ENCODE measurements at places on chromosomes 13 and 19.
A peak's percentile ranks its signal among the peaks of the same experiment; 100 is the strongest.

- DNase-seq = no peak
Observed at GRCh38 chr13:60175571-60175970, 11.8 kb upstream of the DIAPH3 start.

DNA sequence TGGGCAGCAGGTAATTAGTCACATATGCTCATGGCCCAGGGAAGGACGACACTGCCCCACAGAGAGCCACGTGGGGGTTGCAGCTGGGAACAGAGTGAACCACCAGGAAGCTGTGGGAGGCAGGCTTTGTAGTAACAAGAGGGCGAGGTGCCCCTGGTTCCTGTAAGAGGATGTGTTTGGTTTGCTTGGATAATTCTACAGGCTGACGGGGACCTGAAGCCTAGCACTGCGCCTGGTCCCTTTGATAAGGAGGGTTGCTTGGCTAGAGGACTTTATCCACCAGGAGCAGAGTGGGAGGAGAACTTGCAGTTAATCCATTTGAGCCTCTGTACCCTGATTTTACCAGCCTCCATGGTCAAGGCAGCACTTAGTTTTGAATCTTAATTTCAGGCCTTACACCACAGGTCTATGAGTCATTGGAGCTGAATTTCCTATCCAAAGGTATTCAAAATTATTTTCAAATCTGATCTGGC lies 67.4 kb upstream of the CLDN10 start:
- DNase-seq = no peak

DNA sequence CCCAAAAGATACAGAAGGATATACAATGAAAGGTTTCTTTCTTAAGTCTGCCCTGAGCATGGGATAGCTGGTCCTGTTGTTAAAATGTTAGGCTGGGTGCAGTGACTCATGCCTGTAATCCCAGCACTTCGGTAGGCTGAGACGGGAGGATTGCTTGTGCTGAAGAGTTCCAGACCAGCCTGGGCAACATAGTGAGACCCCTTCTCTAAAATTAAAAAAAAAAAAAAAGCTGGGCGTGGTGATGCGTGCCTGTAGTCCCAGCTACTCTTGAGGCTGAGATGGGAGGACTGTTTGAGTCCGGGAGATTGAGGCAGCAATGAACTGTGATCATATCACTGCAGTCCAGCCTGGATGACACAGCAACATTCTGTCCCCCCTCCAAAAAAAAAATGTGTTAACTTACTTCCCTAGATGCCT lies 52.5 kb upstream of the SHKBP1 start:
- no peak for DNase-seq

- DNase-seq = no peak
Observed at GRCh38 chr13:35881360-35881759, 249.8 kb downstream of the DCLK1 start.

DNA sequence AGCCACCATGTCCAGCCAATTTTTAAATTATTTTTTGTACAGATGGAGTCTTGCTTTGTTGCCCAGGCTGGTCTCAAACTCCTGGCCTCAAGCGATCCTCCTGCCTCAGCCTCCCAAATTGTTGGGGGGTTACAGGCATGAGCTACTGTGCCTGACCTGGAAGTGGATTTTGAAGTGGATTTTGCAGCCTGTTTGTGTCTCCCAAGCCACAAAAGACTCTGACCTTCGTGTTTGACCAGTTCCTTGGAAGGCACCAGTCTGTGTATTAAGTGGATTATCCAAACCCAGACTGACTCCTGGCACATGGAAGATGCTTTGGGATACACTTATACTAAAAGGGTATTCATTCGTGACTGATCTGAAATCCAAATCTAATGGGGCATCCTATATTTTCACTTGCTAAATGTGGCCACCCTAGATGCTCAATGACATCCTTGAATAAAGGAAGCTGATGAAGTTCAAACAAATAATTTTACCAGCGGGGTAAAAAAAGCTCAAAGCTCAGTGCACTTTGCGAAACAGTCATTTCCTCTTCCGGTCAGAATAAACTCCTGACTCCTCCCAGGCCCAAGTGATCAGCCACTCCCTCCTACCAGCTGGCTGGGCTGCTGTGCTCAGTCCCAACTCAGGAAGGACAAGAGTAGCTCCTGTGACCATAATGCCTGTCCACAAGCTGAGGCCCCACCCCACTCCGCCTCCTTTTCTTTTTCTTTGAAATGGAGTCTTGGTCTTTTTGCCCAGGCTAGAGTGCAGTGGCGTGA lies 32.6 kb upstream of the GATAD2A start:
- no peak for DNase-seq

DNA sequence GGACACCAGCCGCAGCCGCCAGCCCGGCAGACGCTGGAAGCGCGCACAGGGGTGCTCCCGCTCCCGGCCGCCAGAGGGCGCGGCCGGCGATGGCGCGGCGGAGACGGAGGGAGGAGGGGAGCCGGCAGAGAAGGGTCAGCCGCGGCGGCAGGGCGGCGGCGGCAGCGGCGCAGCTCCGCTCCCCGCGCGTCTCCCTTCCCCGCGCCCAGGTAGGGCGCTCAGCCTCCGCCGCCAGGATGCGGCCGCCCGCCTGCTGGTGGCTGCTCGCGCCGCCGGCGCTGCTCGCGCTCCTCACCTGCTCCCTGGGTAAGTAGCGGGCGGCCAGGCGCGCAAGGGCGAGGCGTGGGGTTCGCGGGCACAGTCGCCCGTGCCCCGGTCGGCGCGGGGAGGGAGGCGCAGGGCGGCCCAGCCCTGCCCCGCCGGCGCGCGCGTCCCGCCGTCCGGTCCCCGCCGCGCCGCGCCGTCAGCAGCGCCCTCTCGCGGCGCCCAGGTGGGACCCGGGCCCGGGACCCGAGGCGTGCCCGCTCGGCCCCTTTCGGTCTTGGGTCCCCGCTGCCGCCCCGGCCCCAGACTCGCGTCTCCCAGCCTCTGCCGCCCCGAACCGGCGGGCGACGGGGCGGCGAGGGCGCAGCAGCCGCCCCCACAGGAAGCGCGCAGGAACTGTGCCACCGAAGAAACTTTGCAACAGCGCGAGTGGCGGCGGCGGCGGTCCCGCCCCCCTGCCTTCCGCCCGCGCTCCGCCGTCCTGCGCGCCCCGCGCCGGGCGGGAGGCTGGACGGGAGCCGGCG lies at the start of gene B3GLCT:
TSS of gene B3GLCT (plus strand) at position 127 of the 788 bp plus-strand sequence. CDS start at position 237, 110 bp downstream.
- DNase-seq = peak; percentile 24

DNA sequence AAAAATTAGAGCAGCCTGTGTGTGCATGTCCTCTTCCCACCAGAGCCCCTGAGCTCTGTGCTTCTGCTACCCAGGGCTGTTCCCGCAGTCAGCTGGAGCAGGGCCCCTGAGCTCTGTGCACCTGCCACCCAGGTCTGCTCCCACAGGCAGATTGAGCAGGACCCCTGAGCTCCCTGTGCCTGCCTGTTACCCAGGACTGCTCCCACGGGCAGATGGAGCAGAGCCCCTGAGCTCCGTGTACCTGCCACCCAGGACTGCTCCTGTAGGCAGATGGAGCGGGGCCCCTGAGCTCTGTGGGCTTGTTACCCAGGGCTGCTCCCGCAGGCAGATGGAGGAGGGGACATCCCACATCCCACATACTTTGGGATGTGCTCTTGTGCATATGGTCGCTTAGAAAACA lies 186.8 kb upstream of the SOX1 start:
- no peak for DNase-seq

GRCh38 chr13:72186730-72187422 lies 319.9 kb upstream of the DACH1 start:
- no peak for DNase-seq
